ENCODE measurements at places on chromosomes 5 and 9. TPM values are rescaled to one million over a fixed set of nuclear protein-coding genes. Genes with fewer than 3 reads are reported as not detected.

DNA sequence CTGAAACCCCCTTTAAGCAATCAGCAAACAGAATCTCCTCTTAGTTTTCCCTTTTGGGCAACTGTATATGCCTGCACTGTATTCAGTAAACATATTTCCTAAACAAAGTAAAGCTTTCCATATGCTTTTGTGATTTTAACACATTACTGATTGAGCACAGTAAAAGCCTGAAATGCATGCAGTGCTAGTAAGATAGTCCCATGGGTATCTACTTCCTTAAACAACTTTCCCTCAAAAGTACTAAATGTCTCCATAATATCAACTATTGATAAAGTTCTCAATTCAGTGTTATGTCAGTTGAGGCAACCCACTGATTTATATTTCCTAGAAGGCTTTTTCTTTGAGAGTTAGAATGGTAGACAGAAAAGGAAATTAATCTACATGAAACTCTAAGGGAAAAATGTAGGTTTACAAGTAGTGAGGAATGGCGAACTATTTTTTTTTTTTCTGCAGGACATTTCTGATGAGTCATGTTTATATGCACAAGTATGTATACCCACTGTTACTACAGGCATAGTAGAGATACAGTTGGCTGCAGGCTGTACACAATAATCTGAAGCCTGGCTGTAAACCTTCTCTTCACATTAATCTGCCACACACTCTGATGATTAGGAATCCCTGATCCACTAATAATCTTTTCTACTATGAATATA, 31.2 kb upstream of the CEP120 start:
- H3K4me1 ChIP-seq: peaks cover 10% of the 10 kb centered on the region
- no peak overlapping the region for H3K27ac ChIP-seq
- no peak for DNase-seq
- H3K4me3 ChIP-seq: no peak overlapping the region
- peaks cover 2% of the 10 kb centered on the region for H3K36me3 ChIP-seq

DNA sequence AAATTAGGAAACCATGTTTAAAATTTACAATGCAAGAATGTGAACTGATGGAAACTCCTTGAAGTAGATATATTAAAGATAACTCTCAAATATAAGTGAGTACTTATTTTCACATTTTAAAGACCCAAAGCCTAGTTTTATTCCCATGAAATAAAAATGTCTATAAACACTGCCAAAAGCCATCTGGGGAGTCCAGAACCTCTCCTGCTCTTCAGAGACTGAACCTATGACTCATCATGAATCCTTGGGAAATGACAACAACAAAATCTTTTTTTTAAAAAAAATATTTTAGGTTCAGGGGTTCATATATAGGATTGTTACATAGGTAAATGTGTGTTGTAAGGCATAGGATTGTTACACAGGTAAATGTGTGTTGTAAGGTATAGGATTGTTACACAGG, 33.8 kb upstream of the FYB1 start:
- H3K4me1 ChIP-seq: peaks cover 23% of the 10 kb centered on the region
- H3K27ac ChIP-seq: no peak overlapping the region
- no peaks in the 10 kb centered on the region for H3K27me3 ChIP-seq

HSD17B3 gene
- total RNA-seq: not detected

LAMC3 gene
- 0.65 TPM for total RNA-seq

- peaks cover 6% of the 10 kb centered on the region for H3K27me3 ChIP-seq
- no peaks in the 10 kb centered on the region for H3K4me1 ChIP-seq
- no peak overlapping the region for H3K4me3 ChIP-seq
- H3K27ac ChIP-seq: no peak overlapping the region
- no peaks in the 10 kb centered on the region for H3K36me3 ChIP-seq
- DNase-seq: no peak
These were observed 33.1 kb upstream of the MVB12B start for GRCh38 chr9:126293522-126293889.

DNA sequence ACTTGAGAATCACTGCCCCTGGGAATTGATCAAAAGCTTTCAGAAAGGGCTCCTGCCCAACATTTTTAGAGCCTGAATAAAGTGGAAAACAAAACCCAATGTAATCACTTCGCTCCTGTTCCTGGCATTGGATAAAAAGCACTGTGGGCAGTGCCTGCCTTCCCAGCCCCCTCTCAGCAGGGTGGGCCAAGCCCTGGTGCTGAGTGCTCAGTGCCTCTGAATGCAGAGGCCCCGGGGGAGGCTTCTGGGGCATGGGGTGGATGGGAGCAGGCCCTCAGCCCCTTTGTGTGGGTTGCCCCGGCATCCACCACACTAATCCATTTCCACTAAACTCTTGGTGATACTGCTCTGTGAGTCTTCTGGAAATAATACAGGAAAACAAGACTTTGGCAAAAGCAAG, 55.6 kb downstream of the CFAP90 start:
- no peak overlapping the region for H3K27ac ChIP-seq
- no peaks in the 10 kb centered on the region for H3K36me3 ChIP-seq
- H3K4me1 ChIP-seq: no peaks in the 10 kb centered on the region
- DNase-seq: no peak
- H3K27me3 ChIP-seq: peaks cover 4% of the 10 kb centered on the region

NUDT12 gene
- total RNA-seq: 2.2 TPM

DNA sequence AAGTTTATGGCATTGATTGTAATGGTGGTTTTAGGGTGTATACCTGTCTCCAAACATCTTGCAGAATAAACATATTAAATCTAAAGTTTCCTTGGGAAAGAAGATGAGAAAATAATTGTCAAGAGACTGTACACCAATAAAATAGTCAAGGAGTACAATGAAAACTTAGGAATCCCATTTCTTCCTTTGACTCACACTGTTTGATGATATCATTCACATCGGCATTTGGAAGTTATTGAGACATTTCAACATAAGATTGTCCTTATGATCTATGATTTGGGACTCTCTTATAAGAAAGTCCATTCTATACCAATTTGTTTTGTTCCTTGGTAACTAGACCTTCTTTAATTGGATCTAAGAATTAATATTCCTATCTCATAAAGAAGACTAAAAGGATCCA, 482.7 kb downstream of the RAB3C start:
- H3K4me3 ChIP-seq: no peak overlapping the region
- peaks cover 7% of the 10 kb centered on the region for H3K4me1 ChIP-seq
- H3K36me3 ChIP-seq: no peaks in the 10 kb centered on the region
- DNase-seq: no peak
- H3K27me3 ChIP-seq: no peaks in the 10 kb centered on the region
- no peak overlapping the region for H3K27ac ChIP-seq

PLAC8L1 gene
- 1.4 TPM for total RNA-seq

HAND1 gene
- total RNA-seq: not detected

- peaks cover 12% of the 10 kb centered on the region for H3K36me3 ChIP-seq
- H3K4me1 ChIP-seq: peaks cover 43% of the 10 kb centered on the region
- H3K4me3 ChIP-seq: peak overlapping the region; percentile 16
These were observed 72.4 kb upstream of the GNAQ start for GRCh38 chr9:78103971-78104433.

DNA sequence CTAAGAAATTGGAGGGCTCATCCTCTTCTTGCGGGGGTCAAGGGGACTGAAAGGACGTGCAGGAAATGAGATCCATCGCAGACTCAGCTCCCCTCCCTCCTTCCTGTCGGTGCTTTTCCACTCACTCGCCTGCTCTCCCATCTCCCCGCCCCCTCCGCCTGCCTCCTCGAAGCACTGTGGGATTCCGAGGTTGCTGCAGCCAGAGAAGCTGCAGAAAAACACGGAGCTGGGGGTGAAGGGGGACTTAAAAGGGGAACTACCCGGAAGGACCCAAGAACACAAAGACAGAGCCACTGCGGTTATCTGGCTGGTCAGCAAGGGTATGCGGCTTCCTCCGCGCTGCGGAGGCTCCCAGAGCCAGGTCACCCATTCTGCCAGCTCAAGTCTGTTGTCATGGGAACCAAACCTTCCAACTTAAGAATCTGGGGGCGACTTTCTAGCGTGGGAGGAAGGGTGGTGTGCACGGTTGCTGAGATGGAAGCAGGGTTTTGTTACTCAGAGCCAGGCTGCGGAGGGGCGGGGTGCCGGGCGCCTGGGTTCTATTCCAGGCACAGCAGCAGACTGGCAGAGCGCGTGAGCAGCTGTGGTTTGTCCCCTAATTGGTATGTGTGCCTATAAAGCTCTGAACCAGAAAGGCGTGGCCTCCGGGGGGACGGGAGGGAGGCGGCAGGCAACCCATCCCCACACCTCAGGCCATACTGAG, 24.9 kb downstream of the PCDHGC5 start:
- no peaks in the 10 kb centered on the region for H3K27me3 ChIP-seq
- DNase-seq: peak; percentile 69
- H3K4me3 ChIP-seq: peak overlapping the region; percentile 78
- no peak overlapping the region for H3K27ac ChIP-seq
- H3K36me3 ChIP-seq: peaks cover 4% of the 10 kb centered on the region

- H3K4me3 ChIP-seq: no peak overlapping the region
- H3K27ac ChIP-seq: no peak overlapping the region
- H3K36me3 ChIP-seq: no peaks in the 10 kb centered on the region
- no peaks in the 10 kb centered on the region for H3K4me1 ChIP-seq
- DNase-seq: no peak
These were observed 431.6 kb downstream of the ICE1 start for GRCh38 chr5:5854087-5854486.

- no peak overlapping the region for H3K4me3 ChIP-seq
- no peak overlapping the region for H3K27ac ChIP-seq
- peaks cover 59% of the 10 kb centered on the region for H3K4me1 ChIP-seq
- DNase-seq: no peak
These were observed 44.6 kb downstream of the IRF1 start for GRCh38 chr5:132445930-132446329.

GRCh38 chr5:18828351-18828750, 1159.6 kb downstream of the CDH18 start:
- H3K4me3 ChIP-seq: no peak overlapping the region
- H3K36me3 ChIP-seq: no peaks in the 10 kb centered on the region
- DNase-seq: no peak
- no peaks in the 10 kb centered on the region for H3K27me3 ChIP-seq

DNA sequence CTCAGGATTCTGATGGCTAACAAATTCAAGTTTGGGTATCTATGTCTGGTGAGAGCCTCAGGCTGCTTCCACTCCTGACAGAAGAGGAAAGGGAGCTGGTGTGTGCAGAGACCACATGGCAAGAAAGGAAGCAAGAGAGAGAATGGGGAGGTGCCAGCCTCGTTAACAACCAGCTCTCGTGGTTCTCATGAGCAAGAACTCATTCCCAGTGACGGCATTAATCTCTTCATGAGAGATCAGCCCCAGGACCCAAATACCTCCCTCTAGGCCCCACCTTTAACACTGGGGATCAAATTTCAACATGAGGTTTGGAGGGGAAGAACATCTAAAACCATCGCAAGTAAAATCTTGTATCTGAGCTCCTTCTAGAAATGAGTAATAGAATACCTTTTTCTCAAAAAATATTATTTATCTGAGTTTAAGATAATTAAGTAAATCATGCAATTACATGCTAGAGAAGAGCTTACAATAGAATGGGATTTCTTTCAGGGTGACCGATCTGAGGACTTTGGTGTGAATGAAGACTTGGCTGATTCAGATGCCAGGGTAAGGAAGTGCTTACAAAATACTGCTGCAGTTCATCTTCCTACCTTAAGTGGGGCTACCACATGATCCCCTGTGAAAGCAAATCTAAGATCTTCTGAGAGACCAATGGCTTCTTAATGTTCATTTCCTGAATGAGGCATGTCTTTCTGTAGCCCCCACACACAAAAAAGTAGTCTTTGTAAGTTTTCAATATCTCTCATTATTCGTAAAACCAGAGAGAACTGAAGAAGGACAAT, 11.5 kb downstream of the ANXA1 start:
- H3K27me3 ChIP-seq: no peaks in the 10 kb centered on the region
- peak overlapping the region; percentile 90 for H3K27ac ChIP-seq
- peaks cover 2% of the 10 kb centered on the region for H3K36me3 ChIP-seq
- no peak for DNase-seq

- DNase-seq: no peak
- H3K4me3 ChIP-seq: no peak overlapping the region
- no peaks in the 10 kb centered on the region for H3K27me3 ChIP-seq
- H3K36me3 ChIP-seq: peaks cover 2% of the 10 kb centered on the region
- no peaks in the 10 kb centered on the region for H3K4me1 ChIP-seq
These were observed 2003.6 kb upstream of the WWC1 start for GRCh38 chr5:166287866-166288265.

DNA sequence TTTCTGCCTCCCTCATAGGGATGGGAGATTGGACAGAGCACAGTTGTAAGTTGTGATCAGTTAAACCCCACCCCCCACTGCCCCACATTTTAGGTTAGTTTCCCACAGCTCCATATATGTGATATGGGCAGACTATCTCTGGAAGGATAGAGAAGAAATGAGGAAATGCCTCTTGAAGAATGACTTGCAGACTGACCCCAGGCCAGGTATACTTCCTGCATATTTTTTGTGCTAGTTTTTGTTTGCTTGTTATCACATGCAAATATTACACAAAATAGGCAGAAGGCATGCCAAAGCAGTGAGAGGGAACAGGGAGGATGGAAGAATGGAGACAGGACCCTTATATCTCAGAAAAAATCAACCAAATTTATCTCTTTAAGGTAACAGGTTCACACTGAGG, 10.1 kb upstream of the GLRX start:
- H3K27me3 ChIP-seq: no peaks in the 10 kb centered on the region
- H3K4me1 ChIP-seq: peaks cover 45% of the 10 kb centered on the region
- H3K36me3 ChIP-seq: no peaks in the 10 kb centered on the region
- no peak for DNase-seq
- H3K27ac ChIP-seq: no peak overlapping the region
- no peak overlapping the region for H3K4me3 ChIP-seq

DNA sequence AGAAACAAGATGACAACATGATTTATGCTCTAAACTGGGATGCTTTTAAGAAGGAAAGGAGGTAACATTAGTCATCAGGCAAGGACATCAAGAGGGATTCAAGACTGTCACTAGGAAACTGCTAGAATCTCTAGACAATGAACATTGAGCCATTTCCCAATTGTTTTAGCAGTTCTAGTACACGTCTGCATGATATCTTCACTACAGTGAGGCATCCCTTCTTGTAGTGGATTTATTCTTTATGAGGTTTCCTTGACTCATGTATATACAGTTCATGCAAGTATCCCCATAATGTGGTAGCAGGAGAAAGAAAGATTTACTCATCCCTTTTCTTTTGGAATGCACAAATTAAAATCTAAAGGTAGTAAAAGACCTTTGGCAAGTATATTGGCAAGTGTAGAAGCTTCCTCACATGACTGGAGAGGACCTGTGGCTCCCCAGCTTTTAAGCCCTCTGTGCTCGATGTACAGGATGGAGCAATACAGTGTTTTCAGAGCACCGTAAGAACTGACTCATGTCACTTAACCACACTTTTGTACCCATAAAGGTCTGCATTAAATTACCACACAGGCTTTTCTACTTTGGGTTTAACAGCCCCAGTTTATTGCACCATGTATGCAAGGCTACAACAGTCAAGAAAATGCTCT, 335.9 kb downstream of the SEMA5A start:
- H3K27me3 ChIP-seq: no peaks in the 10 kb centered on the region
- DNase-seq: no peak
- H3K36me3 ChIP-seq: no peaks in the 10 kb centered on the region
- H3K27ac ChIP-seq: no peak overlapping the region
- no peak overlapping the region for H3K4me3 ChIP-seq

All from activated T-cell treated with anti-CD3 and anti-CD28 coated beads, Interleukin-2, amount 50 U/mL, for 72 hours (primary cell).